ENCODE measurements at places on chromosomes 16 and 17. TPM values are rescaled to one million over a fixed set of nuclear protein-coding genes. Genes with fewer than 3 reads are reported as not detected.
A peak's percentile ranks its signal among the peaks of the same experiment; 100 is the strongest.

NPIPB13 gene
- polyA plus RNA-seq, result 1.9 TPM

RBFOX1 gene
- 56.1 TPM for polyA plus RNA-seq

GFAP gene
- 0.55 TPM for polyA plus RNA-seq

TMEM92 gene
- polyA plus RNA-seq, result 1.9 TPM

AARS1 gene
- 55.4 TPM for polyA plus RNA-seq

TLE7 gene
- not detected for polyA plus RNA-seq

GPR139 gene
- not detected for polyA plus RNA-seq

HOXB4 gene
- 10.7 TPM for polyA plus RNA-seq

- no peak for DNase-seq
These were observed 10.6 kb downstream of the RAB40B start for GRCh38 chr17:82687871-82688270.

GRCh38 chr17:49082231-49082630, 50.3 kb upstream of the B4GALNT2 start:
- no peak for DNase-seq

GRCh38 chr16:50509521-50510341, 38.5 kb upstream of the NKD1 start:
- peak; percentile 5 for DNase-seq

DNA sequence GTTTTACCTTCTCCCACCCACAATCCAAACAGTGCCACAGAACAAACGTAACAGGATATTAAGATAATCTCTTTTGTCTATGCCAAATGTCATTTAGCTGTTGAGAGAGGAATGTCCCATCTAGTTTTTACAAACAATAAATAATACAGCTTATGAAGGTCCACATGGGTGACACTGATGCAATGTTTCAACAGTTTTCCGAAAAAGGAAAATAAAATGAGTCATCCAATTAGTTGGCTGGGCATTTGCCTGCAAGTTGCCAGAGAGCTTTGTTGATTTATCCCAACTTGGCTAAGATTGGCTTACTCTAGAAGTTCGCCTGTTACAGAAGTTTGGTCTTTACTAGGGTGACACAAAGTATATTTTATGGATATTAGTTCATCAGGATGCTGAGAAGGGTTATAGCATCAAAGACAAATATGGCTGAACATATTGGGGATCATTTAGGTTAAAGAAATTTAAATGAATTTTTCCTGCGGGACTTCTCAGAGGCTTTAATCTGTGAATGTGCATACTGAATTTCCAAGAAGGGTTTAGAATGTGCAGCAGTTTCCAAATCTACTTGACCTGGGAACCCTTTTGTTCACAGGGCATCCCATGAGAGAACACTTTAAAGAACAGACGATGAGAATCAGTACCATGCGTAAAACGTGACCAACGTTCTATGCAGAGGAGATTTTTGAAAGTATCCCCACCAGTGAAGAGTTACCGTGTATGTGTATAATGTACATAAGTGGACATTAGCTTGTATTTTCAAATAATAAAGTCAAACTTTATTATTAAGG, 73.1 kb downstream of the CDH13 start:
- DNase-seq, result peak; percentile 30

GRCh38 chr17:78001182-78001581, 42.7 kb downstream of the TNRC6C start:
- no peak for DNase-seq

GRCh38 chr16:90026135-90026534, 6.9 kb upstream of the DBNDD1 start:
- DNase-seq, result no peak

DNA sequence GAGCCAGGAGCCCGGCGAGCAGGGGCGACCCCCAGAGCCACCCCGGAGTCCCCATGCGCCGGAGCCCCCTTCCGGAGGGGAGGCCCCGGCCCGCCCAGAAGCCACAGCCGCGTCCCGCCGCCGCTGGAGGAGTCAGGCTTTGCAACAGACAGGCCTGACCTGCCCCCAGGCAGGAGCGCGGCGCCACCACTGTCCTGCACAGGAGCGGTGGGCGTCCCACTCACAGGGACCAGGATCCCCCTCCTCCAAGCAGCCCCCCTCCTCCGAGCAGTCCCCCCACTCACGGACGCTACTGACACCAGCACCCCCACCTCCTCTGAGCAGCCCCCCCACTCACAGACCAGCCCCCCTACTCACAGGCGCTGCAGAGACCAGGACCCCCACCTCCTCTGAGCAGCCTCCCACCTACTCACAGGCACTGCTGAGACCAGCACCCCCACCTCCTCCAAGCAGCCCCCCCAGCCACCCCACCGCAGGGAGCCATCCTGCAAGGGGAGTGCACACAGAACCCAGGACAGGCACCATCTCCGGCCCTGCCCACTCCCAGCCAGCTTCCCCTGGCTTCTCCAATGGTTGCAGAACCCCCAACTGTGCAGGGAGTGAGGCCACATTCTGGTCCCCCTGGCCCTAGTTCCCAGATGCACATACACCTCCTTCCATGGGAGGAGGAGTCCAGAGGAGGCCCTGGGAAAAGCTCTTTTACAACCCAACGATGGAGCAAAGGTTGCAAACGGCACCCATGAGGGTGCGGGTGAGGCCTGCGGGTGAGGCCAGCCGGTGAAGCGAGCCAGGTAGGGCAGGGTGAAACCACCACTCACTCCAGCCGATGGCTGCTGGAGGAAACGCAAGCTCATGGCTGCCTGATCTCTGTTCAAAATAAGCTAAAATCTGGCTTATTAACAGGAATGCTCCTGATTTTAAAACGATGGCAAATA, 69.9 kb downstream of the ABR start:
- no peak for DNase-seq

DNA sequence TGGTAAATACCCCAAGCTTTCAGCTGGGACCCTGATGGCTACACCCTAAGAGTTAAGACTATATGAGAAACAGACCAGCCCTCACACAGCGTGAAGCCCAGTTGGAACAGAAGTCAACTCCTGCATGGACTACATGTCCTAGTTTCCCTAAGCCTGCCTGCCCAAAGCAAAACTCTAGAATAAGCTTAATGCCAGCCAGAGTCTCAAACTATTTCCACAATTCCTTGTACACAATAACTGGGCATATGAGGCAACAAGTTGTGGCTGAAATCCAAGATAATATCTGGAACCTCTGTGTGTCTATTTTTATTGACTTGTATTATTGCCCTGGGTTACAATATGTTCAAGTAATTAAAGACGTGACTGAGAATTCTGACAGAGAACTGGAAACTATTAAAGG, 19.4 kb downstream of the MYH10 start:
- peak; percentile 41 for DNase-seq

- no peak for DNase-seq
These were observed 42.3 kb upstream of the PIK3R6 start for GRCh38 chr17:8909586-8910270.

DNA sequence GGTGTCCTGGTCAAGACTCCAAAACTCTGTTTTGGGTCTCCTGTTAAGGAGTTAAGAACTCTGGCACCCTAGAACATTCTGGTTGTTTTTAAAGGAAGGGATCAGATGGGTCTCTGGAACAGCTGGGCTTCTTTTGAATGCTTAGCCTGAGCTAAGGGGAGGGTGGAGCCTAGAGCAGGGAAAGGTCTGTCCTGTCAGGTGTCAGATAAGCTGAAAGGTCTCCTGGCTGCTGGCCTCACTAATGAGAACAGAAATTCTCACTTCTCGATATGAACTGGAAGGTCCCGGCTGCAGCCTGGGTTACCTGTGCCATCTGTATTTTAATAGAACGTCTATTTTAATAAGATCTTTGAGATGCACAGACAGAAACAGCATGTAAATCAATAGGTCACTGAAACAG, 69.0 kb downstream of the RAP1GAP2 start:
- DNase-seq, result no peak

DNA sequence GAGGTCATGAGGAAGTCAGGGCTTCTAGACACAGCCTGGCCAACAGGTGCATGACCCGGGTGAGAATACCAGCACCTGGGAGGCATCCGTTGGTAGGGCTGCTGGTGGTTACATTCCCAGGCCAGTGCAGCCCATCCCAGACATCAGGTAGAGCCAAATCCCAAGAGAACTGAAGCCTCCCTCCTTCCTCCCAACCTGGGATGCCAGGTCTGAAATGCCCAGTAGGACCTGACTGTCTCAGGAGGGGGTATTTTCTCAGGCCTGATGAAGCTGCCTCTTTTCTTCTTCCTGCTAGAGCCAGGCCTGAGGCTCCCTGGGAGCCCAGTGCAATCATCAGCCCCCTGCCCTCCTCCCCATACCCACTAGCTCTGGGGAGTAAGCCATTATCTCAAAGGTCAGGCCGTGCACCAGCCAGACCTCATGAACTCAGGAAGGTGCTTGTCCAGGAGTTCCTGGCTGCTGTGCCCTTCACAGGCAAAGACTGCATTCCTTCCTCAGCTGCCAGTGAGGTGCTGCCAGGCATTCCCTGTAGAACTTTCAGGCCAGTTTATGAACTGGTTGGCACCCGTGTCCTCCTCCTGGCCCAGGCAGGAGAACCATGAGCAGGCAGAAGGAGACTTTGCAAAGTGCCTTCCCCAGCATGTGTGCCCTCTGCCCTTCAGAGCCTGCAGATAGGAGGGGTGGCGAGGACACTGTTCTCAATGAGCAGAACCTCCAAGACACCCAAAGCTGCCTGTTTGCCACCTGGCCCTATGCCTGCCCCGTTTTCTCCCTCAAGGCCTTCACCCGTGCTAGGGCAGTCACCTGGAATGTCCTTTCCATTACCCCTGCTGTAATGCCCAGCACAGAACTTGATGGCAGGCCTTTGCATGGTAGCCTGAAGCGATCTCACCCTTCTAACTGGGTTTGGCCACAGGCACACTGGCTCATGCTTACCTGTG, 7.6 kb downstream of the TBX2 start:
- no peak for DNase-seq

DNA sequence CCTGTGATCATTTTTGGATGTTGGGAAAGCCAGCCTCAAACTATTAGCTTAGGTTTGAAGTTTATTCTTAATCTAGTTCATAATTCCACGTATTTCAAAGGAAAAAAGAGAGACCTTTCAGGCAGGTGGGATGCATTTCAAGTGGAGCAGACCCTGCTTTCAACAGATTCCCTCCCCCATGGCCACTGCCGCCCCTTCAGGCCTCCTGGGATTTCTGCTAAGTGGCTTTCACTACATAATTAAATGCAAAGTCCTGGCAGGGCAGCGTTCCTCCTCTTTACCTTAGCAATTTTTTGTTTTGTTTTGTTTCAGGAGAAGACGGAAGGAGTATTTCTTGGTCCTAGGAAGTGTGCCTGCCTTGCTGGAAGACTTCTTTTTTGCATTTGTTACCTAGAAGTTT, 36.6 kb downstream of the MAF start:
- no peak for DNase-seq

GRCh38 chr17:41538565-41538991, 10.5 kb upstream of the KRT19 start:
- peak; percentile 35 for DNase-seq

- no peak for DNase-seq
These were observed 477 bp downstream of the MTHFSD start for GRCh38 chr16:86554599-86554916.

Data from muscle of back (tissue), 13 donors.